Heart right ventricle (tissue), 16 donors: ENCODE measurements at places on chromosomes 1 and 21.

DNA sequence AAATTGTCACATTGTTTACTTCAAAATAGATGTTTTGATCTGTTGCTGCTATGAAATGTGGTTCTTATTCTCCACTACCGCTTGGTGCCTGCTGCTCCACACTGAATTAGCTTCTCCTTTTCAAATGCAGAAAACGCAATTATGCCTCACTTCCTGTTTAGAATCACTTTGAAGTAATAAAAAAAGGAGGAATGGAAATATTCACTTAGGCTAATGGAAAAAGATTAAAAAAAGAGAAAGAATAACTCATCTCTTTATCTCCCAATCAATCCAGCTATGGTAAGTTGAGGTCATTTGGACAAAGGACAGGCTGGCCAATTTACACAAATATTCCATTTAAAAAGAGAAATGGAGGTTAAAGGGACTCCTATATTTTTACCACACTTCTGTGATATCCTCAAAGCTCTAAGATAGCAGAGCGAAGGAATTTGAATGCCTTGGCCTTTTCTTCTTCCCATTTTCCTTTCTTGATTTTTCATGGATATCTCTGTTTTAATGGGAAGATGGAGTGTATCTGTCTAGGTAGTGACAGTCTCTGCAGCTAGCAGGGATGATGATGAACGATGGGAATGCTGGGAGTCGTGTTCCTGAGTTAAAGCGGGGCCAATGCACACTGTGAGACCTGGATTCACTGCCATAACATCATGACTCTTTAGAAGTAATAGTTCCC lies 35.7 kb downstream of the RGS5 start:
- DNase-seq: no peak

GRCh38 chr1:47818682-47819573 lies 178.3 kb downstream of the TRABD2B start:
- no peak for DNase-seq

GRCh38 chr1:100767176-100767890 lies 47.8 kb downstream of the VCAM1 start:
- DNase-seq: no peak

- no peak for DNase-seq
These were observed 322.8 kb downstream of the PAPPA2 start for GRCh38 chr1:176785791-176786190.

DNA sequence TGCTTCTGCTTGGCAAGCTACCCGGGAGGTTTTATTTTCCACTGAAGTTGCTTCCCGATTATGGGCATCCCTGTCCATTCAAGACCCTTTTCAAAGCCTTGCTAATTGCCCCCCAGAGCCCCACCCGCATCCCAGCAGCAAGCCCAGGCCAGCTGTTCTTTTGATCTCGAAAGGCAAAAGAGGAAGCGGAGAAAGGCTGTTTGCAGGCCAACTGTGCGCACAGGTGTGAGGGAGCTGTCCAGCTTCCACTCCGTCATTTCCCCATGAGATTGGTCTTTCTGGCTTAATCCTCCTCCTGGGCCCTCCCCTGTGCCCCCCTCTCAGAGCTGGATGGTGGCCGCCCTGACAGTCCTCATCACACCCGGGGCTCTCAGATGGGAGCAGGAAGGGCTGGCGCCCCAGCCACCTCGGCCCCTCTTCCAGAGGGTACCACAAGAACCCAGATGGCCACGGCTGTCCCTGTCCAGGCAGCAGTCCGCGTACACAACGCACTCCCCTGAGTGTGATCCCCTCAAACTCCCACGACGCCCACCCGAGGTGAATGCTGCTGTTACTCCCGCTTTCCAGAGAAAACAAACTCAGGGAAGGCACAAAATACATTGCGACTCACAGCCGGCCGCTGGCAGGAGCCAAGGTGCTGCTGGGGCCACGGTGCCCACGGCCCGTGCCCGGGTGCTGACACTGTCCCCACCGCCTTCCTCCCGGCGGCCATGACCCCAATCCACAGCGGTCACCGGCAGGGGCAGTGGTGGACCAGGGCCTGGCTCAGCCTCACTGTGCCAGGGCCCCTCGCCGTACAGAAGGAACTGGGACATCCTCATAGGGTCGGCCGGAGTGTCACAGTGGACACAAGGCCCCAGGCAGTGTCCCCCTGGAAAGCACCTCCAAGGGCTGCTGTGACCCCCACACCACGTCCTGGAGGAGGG lies 121.9 kb downstream of the CRYAA start:
- no peak for DNase-seq

DNA sequence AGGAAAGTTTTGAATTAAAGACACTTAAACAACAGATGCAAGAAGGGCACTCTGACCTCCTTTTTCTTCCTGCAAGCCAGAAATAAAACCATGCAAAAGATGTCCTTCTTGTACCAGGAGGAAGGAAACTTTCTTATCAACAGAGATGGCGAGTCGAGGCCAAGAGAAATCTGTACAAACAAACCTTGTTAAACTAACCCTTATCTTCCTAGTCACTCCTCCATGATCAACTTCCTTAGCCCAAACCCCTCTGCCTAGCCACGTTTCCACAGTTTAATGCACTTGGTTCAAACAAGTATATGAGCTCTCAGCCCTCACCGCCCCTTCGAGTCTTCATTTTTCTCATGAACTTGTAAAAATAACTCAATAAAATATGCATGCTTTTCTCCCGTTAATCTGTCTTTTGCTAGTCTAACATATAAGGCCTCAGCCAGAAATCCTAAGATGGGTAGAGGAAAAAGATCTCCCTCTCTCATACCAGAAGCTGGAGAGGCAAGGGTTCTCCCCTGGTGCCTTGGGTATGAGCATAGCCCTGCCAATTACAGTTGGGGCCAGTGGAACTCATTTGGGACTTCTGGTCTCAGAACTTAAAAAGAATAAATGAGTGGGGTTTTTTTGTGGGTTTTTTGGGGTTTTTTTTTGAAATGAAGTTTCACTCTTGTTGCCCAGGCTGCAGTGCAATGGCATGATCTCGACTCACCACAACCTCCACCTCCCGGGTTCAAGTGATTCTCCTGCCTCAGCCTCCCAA lies 141.7 kb upstream of the SOD1 start:
- DNase-seq: no peak

DNA sequence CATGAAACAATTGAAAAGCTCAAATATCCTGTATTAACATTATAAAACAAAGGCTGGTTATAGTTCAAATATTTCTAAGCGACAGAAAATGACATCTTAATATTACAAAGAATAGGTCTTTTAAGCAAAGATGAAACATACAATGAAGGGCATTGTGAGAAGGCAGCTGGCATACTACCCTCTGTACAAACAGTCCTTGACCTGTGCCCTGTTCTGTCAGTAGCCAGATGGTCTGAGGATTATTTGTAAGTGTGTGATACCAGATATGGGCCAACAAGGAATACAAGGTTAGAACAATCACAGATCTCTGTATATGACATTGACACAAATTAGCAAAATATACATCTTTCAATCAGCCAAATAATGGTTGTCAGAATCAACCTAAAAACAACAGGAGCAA lies 1350.4 kb downstream of the AMY1C start:
- no peak for DNase-seq

GRCh38 chr1:24149866-24150233 lies 6.9 kb upstream of the IL22RA1 start:
- DNase-seq: no peak

GRCh38 chr1:211631168-211631567 lies 44.3 kb downstream of the NEK2 start:
- DNase-seq: no peak

GRCh38 chr1:228294717-228295116 lies 86.9 kb downstream of the OBSCN start:
- no peak for DNase-seq

DNA sequence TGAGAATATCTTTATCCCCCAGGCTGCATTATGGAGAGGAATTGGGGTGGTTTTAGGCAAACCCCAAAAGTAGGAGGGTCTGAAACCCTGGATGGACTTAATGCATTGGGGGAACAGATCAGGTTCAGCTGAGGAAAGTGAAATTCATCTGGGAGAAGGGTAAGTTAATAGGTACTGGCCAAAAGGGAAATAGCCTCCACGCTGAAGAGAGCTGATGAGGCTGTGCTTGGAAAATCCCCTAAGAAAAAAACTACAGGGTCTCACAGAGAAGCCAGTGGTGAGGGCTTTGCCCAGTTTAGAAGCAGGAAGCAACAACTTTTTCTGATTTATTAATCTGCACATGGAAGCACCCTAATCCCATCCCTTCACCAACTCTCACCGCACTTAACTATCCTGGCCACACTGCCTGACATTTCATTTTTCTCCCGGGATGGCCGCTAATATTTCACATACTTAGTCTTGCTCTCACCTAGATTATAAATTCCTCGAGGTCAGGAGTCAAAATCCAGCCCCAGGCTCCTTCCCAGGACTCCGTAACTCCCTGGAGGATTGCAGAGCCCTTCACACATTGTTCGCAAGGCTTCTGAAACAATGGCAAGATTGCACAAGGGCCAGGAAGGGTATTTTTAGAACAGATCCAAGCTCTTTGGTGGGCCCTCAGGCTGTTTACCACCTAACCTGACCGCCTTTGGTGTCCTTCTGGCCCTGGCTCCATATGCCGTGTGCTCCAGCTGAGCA lies 60.9 kb upstream of the TARBP1 start:
- no peak for DNase-seq

GRCh38 chr21:21412096-21412495 lies 413.9 kb downstream of the NCAM2 start:
- DNase-seq: no peak

GRCh38 chr1:37449936-37450335 lies 24.4 kb upstream of the ZC3H12A start:
- no peak for DNase-seq

DNA sequence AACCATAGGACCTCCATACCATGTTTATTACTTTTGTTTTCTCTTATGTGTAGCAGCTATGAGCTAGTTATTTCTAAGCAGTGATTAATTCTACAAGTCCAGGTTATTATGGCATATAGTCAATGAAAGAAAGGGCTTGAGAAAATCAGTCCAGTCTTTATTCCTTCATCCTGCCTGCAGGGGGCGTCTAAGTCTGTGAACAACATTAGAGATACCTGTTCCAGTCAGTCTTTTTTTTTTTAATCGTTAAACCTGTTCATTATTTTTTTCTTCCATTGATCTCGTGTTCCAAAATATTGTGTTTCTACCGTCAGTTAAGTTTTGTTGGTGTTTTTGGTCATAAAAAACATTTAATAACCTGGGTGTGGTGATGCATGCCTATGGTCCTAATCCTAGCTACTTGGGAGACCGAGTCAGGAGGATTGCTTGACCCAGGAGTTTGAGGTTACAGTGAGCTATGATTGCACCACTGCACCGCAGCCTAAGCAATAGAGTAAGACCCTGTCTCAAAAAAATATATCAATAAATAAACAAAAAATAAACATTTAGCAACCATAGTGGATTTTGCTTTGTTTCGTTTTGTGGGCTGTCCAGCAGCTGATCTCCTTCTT lies 29.4 kb upstream of the CD2 start:
- no peak for DNase-seq

GRCh38 chr1:107318932-107319331 lies 178.1 kb downstream of the NTNG1 start:
- no peak for DNase-seq

DNA sequence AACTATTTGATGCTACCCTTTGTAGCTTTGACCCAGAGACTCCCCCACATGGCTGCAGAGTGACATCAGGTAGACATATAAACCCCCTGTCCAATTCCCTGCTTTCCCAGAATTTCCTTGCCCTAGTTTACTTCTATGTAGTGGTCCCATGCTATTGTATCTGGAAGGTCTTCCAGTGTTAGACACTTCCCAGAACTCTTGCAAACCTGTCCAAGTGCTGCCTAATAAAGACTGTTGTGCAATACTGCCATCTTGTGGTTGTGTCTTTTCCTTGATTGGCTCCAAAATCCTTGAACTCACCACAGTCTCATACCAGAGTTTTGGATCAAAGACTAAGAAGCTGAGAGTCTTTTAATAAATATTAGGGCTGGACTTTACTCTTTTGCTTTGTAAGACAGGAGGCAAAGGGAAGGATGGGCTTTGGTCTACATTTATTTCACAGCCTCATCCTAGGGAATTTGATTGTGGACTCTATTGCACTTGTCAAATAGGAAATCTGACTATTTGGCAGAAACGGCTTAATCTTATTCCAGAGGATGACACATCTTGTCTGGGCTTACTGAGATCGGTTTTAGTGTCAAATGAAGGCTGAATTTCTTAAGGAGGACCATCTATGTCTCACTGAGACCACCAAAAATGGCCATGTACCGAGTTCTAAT lies 169.9 kb downstream of the LRRC7 start:
- peak; percentile 15 for DNase-seq

DNA sequence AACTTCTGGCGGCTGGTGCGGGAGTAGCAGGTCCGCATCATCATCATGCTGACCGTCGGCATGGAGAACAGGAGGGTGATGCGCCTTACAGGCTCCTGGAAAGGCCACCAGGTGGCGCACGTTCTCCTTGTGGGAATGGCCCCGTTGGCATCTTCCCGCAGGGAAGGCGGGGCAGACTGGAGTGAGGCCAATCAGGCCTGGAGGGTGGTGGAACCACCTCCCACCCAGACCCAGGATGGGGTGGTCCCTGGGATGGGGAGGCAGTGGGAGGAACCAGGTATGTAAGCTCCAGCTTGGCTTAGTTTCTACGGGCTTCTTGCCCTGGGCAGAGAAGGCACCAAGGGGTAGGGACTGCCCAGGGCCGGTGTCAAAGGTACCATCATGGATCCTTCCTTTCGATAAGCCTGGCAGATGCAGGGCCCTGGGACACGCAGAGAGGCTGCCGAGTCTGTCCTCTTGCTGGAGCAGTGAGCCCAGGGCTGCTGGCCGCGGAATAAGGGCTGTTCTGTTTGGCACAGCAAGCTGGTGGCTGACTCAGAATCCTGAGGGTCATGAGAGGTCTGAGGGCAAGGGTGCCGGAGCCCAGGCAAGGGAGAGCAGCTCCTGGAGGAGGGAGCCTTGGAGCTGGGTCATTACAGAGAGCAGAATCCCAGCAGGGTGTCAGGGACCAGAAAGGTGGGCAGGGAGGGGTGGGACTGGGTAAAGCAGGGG lies 8.7 kb upstream of the LGR6 start:
- peak; percentile 65 for DNase-seq

GRCh38 chr1:185917646-185918045 lies 183.5 kb downstream of the HMCN1 start:
- DNase-seq: peak; percentile 10

DNA sequence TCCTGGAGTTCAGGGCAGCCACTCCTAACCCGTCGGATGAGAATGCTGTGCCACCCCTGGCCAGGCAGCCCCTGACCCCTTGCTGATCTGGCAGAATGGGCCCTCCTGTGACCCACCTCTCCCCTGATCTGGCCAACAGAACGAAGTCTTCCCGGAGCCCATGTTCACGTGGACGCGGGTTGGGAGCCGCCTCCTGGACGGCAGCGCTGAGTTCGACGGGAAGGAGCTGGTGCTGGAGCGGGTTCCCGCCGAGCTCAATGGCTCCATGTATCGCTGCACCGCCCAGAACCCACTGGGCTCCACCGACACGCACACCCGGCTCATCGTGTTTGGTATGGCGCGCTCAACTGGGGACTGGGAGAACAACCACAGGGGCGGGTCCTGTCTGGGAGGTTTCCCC lies 104.1 kb upstream of the KLHDC7A start:
- DNase-seq: no peak
